ENCODE measurements at places on chromosomes 2 and 18.

GRCh38 chr2:212089873-212090272 lies 448.7 kb downstream of the ERBB4 start:
- no peak for DNase-seq

DNA sequence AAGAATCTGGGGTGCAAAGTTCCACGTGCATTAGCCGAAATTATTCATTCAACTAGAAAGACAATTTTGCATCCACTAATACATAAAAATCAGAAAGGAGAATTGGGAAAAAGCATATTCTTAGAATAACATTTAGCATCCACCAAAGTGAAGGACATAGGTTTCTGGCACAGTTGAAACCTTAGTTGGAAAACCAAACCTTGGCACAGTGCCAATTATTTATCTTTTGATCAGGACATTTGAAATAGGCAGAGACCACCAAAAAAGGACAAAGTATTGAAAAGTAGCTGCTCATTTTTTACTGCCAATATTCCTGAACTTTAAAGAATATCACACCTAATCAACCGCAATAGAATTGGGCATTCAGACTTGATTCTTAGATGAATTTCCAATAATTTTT lies 25.5 kb upstream of the NFU1 start:
- DNase-seq: no peak

DNA sequence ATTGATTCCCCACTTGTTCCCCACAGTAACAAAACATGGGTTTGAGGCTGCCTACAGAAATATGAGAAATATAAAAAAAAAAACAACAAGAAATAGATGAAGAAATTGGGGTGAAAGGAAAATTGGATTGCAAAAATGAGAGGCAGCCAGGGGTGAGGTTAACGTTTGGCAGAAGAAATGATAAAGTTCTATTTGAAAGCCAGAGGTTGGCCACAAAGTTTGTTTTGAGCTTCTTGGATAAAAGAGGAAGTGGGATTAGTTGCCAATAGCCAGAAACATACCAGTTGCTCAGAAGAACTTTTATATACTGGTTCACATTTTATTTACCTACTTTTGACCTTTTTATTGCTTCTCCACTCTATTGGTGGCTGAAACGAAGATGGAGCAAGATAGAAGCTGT lies 67.5 kb downstream of the FASTKD2 start:
- no peak for DNase-seq

GRCh38 chr2:173090276-173090877 lies 14.7 kb downstream of the MAP3K20 start:
- DNase-seq: no peak

- DNase-seq: no peak
These were observed 504 bp downstream of the ASAP2 start for GRCh38 chr2:9206991-9207640.

- DNase-seq: no peak
These were observed 118.2 kb downstream of the ZNF521 start for GRCh38 chr18:25233528-25234321.

Data from activated gamma-delta T cell treated with Interleukin-2 at 50 U/mL for 16 hours (primary cell).